Progenitor cell of endocrine pancreas (in vitro differentiated cells): ENCODE measurements at places on chromosomes 1 and 21. TPM values are rescaled to one million over a fixed set of nuclear protein-coding genes. Genes with fewer than 3 reads are reported as not detected.

GRCh38 chr1:180192172-180192571, 37.5 kb downstream of the QSOX1 start:
- no peak for DNase-seq

RGS4 gene
- total RNA-seq: 7.3 and 12.1 TPM in 2 replicates

GRCh38 chr1:174968750-174969244, 30.9 kb upstream of the CACYBP start:
- no peak for DNase-seq

MAP1LC3C gene
- total RNA-seq: not detected in 2 replicates

- no peak for DNase-seq
Observed at GRCh38 chr21:14457762-14458161, 74.8 kb upstream of the HSPA13 start.

KLHDC9 gene
- 14.7 and 16.7 TPM in 2 replicates for total RNA-seq

DNA sequence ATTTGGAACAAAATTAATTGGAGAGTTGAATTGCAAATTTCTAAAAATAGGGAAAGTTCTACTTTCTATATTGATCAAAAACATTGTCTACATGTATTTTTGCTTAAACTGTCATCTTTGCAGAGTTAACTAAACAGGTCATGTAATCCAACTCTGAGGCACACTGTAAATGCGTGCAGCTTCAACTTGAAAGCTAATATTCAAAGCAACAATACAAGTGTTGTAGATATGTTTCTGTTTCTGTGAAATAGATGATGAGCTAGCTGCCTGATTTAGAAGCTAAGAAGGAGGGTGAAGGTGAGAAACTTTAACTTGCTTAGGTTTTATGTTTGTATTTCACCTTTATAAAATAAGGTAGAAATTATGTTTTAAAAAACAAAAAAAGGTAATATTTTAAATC, 77.2 kb downstream of the IVNS1ABP start:
- DNase-seq: no peak

DNA sequence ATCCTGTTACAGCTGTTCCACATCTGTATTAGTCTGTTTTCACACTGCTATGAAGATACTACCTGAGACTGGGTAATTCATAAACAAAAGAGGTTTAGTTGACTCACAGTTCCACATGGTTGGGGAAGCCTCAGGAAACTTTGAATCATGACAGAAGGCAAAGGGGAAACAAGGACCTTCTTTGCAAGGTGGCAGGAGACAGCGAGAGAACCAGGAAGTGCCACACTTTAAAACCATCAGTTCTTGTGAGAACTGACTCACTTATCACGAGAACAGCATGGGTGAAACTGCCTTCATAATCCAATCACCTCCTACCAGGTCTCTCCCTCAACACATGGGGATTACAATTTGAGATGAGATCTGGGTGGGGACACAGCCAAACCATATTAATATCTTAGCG, 110.3 kb upstream of the TRABD2B start:
- no peak for DNase-seq

DNA sequence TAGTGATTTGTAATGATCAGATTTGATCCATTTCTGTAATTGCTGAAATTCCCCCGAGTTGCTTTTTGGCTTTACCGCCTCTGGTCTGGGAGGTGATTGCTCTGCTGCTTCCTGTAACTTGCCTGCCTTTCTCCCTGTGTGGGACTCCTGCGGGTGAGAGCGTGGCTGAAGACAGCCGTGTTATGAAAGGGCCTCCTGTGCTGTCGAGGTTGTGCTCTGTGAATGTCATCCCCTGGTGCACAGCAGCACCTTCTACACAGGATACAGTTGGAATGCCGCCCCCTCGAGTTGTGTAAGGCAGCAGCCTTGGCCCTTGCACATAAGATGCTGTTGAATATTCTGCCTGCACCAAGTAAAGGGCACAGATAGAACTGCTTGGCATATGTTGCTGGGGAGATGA, 5.9 kb downstream of the SOD1 start:
- no peak for DNase-seq

- no peak for DNase-seq
Observed at GRCh38 chr1:198878566-198878965, 239.7 kb downstream of the PTPRC start.

GRCh38 chr21:44947930-44948331, 8.1 kb downstream of the SLX9 start:
- DNase-seq: no peak

RGS16 gene
- total RNA-seq: 0.98 and 1.5 TPM in 2 replicates

DNA sequence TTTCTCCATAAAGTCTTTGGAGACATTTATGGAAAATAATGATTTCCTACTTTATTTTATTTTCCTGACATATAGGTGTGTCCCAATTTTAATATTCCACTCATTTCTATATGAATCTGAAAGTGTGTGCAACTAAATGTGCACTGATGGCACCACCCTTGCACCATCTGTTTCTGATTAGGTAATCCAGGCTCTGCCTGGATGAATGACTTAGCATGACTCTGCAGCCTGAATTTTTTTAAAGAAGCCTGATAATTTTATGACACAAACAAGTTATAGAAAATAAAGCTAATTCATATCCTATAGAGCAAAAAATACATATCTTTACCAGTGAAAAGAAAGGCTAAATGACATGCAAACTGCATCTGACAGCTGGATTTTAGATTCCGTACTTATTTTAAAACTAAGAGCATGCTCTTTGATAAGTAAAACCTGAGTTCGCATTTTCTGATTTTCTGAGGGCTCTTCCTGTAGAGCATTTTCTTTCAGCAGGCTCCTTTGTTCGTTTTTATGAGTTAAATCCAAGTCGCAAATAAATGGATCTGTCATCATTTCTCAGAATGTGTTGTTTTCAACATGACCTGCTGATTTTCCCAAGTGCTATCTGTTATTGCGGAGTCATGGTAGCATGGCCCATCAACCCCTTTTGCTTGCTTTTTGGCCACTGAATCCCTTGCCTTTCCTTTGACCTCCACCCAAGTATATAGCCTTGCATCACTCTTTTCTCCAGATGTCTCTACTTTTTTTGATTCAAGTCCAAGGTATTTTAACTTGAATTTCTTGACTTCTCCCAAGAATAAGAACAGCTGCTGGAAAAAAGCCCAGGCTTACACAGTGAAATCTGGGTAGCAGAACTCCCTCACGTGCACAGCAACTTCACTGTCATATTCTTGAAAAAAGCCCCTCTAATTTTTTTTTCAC, 52.8 kb upstream of the LYPLAL1 start:
- no peak for DNase-seq

PDE9A gene
- total RNA-seq: 50.8 and 57.0 TPM in 2 replicates

DNA sequence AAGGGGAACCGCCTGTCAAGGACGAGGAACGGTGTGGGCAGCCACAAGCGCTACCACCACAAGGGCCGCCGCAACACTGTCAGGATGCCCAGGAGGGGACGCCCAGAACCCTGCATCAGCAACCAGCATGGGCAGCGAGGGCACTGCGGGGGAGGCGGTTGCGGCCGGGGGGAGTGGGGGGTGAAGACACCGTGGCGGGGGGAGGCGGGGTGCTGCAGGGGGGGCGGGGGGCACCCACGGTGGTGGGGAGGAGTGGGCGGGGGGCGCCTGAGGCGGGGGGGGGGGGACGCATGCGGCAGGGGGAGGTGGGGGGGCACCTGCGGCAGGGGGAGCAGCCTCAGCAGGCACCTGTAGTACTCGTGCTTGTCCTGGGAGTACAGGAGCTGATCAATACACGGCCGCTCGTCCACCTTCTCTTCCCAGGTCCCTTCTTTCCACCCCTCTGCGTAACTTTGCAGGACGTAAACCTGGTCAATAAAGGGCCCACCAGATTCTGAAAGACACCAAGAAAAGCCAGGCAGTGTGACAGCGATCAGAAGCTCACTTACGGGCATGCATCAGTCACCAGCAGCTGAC, 4.6 kb downstream of the POFUT2 start:
- DNase-seq: no peak

NPHS2 gene
- 0.18 TPM in 1 of 2 replicates, not detected in the other for total RNA-seq

DNA sequence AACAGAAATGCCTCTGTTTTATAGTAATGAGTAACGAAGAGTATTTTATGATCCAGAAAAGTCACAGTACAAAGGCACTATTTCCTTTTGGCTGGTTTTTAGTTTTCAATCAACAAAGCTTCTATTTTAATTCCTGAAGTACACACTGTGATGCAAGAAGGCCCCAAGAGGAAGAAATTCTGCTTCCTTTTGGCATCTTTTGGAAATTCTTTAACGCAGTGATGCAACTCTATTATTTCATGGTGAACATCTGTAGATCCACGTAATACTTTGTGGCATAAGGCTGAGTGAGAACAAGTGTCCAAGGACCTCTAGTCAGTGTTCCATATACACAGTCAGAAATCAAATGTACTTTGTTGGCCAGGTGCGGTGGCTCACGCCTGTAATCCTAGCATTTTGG, 137.5 kb downstream of the TGFB2 start:
- DNase-seq: no peak

GRCh38 chr1:100036718-100037655, 67.2 kb downstream of the SLC35A3 start:
- DNase-seq: no peak

GRCh38 chr1:156959414-156959813, 39.0 kb downstream of the LRRC71 start:
- DNase-seq: no peak

GRCh38 chr1:18556364-18556763, 74.3 kb upstream of the PAX7 start:
- DNase-seq: no peak

KCND3 gene
- total RNA-seq: 0.75 and 0.81 TPM in 2 replicates

- no peak for DNase-seq
Observed at GRCh38 chr21:34974162-34974981, 74.7 kb downstream of the RUNX1 start.

DNA sequence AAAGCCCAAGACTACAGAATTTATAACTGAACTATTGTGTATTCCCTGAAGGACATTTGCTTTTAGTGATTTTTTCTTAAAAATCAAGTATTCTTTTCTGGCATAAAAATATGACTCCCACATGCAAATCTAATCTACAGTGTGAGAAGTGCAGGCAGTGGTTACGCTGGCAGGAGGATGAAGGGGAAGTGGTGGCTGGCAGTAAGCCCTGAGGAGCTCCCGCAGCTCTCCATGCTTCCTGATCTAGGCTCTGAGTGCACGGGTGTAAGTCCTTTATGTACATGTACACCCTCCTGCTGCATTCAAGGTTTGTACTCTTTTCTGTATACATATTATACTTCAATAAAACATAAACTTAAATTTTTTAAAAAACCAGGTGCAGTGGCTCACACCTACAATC, 67.5 kb upstream of the PRDX6 start:
- no peak for DNase-seq

DNA sequence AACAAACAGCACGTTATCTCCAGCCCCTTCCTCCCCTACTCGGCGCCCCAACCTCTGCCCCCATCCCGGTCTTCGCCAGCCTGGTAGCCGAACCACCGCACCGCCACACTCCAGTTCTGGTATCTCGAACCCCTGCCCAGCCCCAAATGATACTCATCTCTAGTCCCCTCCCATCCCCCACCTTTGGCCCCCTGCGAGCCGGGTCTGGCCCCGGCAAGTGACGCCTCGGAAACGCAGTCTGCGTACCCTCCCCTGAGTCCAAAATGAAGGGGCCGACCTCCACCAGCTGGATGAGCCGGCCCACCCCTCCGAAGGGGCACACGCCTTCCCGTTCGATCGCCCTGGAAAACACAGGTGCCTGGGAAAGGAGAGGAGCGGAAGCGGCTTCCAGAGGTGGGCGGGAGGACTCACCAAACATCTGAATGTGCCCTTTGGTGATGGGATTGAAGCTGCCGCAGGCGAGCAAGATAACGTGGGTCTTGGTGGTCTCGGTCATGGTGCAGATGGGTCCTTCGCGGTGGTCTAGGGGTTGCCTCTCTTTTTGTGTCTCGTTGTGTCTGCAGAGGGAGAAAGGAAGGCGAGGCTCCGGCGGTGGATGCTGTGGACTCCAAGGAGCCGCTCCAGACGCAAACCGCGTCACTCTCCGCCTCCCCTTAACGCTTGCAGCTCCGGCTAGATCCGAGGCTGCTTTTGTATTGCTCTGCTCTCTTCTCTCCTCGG, at the start of gene NMNAT2:
Gene NMNAT2, minus strand, starts transcription at position 609 of the 720 bp plus-strand sequence. Its CDS starts 113 bp downstream, at position 496.
- no peak for DNase-seq

DNA sequence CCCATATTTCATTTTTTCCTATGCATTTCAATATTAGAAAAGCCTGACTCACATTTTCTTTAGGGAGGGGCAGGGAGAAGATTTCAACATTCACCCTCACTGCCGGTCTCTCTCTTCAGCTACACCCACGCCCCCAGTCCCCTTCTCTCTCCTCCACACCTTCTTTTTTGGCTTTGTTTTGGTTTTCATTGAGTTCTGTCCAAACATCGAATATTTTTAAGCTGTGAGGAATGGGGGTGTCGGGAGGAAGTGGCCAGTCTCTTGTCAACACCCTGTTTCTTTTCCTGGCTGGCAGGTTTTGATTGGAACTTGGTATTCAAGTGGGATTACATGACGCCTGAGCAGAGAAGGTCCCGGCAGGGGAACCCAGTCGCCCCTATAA, 177.3 kb downstream of the PGBD5 start:
- DNase-seq: no peak

SLC9C2 gene
- total RNA-seq: not detected in 2 replicates

OLIG2 gene
- 0.72 and 1.4 TPM in 2 replicates for total RNA-seq

DNA sequence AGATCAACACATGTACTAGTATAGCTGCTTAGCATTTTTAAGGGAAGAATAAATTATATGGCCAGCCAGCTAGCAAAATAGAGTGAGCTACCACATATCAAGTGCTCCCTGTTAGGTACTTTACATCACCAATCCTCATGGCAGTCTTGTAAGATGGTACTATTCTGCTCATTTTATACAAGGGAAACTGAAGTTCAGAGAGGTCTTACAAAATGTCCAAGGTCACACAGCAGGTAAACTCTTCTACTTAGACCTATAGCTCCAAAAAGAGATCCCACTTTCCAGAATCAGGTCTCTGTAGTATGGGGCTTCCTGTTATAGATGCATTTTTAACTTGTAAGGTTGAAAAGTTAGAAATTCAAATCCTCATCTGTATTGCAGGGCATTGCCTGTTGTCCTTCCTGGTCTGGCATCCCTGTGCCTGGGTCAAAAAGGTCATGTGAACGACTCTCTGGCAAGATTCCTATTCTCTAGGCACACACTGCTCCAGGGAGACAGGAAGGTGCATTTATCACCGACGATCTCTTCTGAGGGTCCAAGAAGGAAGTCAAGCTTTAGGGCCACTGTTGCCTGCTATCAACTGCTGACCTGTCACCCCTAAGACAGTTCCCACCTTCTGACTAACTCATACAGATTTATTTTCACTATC, 41.1 kb downstream of the TRIT1 start:
- no peak for DNase-seq

DNA sequence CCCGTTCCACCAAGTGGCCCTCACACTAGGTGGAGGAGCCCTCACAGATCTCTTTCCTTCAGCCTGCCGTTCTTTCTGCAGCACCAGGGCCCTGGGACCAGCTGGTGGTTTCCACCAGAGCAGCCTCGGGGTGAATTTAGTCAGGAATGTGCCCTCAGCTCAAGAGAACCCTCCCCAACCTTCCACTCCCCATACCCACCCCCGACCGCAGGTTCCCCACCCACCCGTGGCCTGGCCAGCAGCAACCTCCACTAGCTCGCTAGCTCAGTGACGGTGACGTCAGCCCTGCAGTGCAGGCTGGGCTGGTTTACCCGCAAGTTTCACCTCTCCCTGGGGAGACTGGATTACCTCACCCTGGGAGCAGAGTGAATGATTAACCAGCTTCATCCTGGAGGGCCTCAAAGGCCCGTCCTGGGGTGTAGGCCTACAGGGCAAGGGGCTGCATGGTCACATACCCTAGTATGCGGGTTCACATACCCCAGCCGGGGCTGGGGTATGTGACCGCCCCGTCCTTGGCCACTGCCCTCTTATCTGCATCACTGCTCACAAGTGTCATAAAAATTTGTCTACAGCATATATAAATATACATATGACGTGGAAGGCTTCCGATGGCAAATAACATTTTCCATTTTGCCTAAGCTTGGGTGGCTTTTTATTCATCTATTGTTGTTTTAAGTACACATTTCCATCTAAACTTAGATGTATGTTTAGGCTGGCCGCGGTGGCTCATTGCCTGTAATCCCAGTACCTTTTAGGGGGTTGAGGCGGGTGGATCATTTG, 24.5 kb downstream of the ELF3 start:
- peak; percentile 76 for DNase-seq
